ENCODE measurements at places on chromosomes 6 and 20.
A peak's percentile ranks its signal among the peaks of the same experiment; 100 is the strongest.

DNA sequence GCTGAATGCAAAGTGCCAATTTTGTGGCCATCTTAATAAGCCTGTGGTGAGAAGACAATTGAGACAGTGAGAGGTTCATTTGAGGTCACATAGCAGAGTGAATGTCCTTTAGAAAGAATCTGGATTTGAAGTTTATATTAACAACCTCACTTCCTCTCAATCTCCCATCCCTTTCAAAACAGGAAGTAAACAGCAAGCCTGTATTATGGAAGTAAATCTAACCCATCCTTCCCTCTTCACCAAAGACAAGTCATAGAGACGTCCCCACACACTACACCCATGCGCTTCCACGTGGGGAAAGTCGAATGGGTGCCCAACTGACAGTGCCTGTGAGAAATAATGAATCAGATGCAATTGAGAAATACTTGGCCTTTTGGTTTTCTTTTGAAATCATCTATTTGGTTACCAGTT, 28.8 kb upstream of the CCND3 start:
- DNase-seq = peak; percentile 48

DNA sequence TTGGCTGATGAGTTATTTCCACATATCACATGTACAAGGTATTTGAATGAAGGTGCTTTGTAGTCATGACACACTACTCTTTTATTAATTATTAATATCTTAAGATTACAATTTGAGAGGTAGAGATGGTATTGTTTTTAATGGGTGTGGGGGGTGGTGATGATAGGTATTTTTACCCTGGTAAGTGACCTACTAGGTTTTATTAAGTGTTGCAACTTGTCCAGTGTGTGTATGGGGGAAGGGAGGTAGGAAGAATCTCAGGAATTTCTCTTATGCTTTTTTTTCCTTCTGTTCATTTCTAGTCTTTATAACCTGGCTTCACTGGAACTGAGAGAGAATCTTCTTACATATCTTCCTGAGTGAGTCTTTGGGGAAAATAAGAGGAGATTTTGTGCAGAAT, 101.4 kb downstream of the LRRC1 start:
- DNase-seq = no peak

DNA sequence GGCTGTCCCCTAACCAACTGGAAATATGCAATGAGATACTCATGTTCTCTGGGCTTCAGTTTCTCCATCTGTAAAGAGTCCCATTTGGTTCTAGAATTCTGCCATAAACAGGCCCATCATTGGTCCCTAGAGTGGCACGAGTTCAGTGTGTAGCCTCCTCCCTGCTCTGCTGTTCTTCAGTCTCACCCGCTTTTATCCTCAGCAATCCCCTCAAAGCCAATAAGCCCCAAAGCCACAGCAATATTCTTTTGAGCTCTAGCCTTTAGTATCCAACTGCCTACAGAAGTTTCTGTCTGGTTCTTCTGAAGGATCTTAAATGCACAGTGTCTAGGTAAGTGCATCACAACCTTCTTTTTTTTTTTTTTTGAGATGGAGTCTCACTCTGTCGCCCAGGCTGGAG, 9.8 kb upstream of the MRPS18A start:
- no peak for DNase-seq

DNA sequence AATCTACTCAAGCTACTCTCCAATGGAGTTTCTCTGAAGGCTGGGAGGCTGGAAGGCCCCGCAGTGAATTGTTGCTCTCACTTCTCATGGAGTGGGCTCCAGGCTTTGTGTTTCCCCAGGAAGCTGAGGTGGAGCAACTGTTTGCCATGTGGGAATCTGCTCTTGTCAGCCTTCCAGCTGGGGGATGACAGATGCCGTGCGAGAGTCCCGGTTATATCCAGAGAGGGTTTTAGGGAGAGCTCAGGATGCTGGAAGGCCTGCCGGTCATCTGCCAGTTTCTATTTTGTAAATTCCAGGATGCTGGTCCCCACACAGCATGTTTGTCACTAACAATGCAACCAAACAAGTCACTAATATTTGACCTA, 98.2 kb upstream of the NAA20 start:
- DNase-seq = no peak

DNA sequence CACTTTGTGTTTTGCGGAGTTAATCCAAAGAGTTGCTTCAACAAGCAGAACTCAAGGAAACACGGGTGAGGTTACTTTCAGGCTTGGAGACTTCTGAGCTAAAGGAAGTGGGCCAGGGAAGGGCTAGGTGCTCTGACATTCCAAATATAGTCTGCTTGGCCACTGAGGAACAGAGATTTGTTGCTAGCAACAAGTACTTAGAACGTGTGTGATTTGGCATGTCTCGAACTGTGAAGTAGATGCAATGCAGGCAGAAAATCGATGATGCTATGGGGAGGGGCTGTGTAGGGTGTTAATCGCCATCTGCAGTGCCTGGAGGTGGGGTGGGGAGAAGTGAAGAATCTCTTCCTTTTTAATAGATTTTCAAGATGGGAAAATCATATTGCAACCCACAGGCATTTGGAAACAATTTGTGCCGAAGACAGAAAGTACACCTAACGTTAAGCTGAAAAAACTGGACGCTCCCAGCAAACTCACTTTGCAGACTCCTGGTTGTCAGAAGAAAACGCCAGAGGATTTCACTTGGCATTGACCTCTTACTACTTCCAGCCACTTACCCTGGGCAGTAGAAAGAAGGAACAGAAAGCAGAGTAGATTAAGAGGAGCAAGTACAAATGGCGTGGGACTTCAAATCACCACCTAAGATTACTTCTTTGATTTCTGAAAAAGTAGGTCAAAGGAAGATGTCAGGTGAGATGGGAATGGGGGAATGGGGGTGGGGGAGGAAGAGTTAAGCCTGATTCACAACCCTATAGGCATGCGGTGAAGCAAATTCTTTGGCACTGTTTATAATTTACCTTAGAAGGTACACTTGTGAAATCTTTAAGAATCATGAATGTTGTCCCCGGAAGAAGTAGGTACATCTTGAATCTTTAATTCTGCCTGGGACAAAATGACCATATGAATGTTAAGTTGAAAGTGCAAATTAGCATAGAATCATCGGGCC, 314.1 kb downstream of the CD83 start:
- no peak for DNase-seq

GRCh38 chr20:55132523-55132922, 657.1 kb downstream of the DOK5 start:
- no peak for DNase-seq

DNA sequence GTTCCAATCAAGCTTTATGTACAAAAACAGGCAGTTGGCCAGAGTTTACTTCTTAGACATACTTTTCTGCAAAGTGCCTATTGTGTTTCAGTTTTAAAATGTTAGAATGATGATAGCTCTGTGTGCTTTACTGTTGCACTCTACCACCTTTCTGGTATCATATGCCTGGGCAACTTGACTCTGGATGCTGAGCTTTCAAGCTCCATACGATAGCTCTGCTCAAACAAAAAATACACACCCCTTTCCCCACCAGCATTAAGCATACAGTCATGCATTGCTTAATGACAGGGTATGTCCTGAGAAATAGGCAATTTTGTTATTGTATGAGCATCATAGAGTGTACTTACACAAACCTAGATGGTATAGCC, 123.1 kb downstream of the RCAN2 start:
- no peak for DNase-seq

DNA sequence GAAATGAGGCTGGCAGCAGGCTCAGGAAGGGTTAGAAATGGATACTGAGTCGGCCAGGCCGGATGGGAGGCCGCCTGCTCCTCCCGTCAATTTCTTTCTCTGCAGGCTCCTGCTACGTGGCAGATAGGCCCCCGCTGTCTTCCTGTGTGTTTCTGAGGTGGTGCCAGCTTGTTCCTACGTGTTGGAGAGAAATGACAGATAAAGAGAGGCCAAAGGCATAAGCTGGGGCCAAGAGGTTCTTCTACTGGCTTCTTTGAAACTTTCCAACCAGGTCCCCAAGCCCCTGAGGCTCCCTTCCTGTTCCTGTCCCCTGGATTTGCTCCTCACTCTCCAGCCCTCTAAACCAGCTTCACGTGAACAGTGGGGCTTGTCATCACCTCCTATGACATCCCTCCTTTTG, 76.8 kb downstream of the TCP11 start:
- no peak for DNase-seq

DNA sequence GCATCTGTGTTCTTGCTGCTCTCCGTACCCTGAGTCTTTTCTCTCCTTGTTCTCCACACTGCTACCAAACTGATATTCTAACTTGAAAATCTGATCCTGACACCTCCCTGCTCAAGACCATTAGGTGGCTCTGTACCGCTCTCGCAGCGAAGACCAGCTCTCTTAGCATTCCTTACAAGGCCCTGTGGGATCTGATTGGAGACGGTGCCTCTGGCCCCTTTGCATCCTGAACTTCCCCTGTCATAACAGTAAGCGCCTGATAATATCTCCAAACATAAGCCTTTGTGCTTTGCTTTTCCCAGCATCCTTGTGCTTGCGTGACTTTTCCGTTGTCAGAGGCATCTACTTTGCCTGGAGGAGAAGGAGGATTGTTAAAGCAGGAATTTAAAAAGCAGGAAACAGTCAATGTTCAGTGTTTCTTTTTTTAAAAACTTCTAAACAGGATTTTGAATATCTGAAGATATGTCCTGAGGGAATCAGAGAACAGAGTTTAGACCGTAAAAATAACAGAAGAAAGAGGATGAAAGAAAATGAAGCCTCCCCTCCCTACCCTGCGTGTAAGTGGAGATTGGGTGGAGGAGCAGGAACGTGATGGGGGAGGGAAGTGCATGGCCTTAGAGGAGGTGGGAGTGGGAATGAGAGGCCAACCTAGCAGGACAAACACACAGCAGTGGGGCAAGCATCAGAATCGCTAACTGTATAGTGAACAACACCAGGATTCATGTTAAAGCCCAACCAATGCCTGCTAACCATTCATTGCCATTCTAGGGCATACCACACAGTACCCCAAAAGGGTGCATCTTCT, 89.2 kb upstream of the STMND1 start:
- DNase-seq = no peak

- DNase-seq = no peak
Measured at GRCh38 chr6:143167224-143167623, 106.5 kb downstream of the AIG1 start.

DNA sequence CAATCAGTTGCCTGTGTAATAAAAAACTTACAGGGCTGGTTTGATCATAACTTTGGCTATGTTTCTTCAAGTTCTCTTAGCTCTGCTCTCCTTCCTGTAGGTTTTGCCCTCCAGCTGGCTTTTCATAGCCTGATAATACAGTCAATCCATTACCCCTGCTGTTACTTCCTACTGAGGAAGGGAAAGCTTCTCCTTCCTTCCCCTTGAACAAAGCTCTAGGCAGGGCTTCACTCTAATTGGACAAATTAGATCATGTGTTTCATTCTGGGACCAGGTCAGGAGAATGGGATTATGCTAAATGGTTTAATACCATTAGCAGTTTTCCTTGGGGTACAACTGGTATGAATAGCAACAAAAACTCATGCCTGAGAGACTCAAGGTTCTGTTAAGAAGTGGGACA, 106.8 kb upstream of the MCHR2 start:
- DNase-seq = no peak

GRCh38 chr6:85585741-85586140, 7.9 kb downstream of the SNX14 start:
- DNase-seq = no peak

GRCh38 chr6:98927534-98927933, 20.2 kb downstream of the FBXL4 start:
- DNase-seq = no peak

DNA sequence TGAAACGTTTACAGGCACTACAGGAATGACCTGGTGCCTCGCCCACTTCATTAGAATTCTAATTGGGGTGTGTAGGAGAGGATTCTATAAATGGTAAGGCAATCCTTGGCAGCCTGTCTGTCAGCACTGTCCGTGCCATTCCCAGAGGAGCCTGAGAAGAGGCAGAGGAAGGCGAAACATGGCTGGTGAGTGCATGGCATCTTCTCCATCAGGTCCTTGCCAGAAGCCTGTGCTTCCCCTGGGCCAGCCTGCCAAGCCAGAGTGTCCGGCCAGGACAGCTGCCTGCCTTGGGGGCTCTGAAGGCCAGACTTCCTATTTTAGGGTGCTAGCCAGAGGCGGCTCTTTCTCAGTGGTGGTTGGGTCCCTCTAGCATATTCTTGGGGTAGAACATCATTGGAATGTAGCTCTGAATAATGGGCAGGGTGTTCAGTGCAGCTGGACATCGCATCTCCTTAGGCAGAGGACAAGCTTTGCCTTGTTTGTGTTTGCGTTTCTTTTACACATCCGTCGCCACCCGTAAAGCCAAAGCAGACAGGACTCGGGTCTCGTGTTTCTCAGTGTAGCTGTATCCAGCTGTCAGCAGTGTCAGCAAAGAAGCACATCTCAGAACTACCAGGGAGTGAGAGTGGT, at the start of gene TGM3:
Gene TGM3 (plus strand): TSS at position 116 of the 630 bp plus-strand sequence. CDS start 63 bp downstream, at position 179.
- no peak for DNase-seq

- no peak for DNase-seq
Measured at GRCh38 chr20:17674722-17675518, 7.1 kb downstream of the RRBP1 start.

DNA sequence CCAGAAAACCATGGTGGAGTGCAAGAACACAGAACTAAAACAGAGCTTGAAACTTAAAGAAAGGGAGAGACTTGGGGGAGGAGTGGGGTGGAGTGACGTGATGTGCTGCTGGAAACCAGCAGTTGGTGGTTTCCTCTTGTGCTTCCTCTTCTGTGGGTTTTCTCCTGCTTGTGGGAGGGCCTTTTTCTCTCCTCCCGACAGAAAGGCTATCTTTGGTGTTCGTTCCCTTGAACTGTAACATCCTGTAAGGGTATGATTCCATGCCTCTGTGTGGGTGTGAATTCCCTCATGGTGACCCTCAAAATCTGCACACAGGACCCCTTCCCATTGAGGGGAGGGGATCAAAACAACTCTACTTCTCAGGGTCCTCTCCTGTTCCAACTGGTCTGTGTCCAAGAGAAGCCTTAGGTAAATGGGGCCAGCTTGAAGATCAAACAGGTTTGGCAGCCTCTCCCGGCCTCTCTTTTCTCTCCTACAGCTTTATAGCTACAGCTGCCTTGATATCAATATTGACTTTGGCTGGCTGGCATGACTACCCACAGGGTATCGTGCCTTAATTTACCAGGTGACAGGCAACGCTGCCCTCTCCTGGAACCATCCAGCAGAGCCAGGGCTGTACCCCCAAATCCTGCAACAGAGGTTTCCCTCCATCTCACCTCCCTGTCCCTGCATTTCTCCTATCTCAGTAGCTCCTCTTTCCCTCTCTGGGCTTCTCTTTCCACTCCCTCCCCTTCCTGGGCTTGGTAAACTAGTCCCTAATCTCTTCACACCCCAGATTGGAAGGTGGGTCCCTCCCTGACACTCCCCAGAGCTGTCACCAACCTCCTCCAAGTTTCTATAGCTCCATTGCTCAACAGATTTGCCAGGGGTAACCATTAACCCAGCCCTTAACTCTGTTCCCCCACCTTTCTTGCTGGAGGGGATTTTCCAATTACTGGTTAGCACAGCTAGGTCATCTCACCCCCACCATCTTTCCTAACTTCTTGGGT, 1.5 kb upstream of the MSH5 start:
- DNase-seq = no peak

- DNase-seq = no peak
Measured at GRCh38 chr6:42417641-42418112, 34.0 kb downstream of the TRERF1 start.

DNA sequence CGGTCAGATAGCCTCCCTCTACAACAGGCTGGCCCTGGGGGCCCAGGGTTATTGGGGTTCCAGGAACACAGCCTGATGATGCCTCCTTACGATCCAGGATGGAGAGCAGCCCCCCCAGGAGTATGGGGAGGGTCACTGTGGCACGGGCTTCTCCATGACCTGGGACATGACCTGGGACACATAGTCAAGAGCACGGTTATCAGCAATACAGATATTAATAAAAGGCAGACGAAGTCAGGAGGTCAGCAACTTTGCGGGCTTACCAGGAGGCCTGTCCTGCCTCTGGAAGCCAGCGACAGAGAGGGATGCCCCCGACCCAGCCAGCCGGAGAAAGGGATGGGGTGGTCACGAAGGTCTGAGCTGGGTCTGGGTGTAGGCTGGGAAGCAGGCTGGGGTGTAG, 795 bp downstream of the MMP24OS start:
- DNase-seq = no peak

All from stimulated activated CD4-positive, alpha-beta T cell treated with anti-CD3 and anti-CD28 coated beads, Interleukin-2, amount 100 ng/mL, for 48 hours (primary cell).